ENCODE measurements at places on chromosomes 12 and 14.

- DNase-seq = no peak
Observed at GRCh38 chr14:52059649-52060048, 9.2 kb downstream of the NID2 start.

DNA sequence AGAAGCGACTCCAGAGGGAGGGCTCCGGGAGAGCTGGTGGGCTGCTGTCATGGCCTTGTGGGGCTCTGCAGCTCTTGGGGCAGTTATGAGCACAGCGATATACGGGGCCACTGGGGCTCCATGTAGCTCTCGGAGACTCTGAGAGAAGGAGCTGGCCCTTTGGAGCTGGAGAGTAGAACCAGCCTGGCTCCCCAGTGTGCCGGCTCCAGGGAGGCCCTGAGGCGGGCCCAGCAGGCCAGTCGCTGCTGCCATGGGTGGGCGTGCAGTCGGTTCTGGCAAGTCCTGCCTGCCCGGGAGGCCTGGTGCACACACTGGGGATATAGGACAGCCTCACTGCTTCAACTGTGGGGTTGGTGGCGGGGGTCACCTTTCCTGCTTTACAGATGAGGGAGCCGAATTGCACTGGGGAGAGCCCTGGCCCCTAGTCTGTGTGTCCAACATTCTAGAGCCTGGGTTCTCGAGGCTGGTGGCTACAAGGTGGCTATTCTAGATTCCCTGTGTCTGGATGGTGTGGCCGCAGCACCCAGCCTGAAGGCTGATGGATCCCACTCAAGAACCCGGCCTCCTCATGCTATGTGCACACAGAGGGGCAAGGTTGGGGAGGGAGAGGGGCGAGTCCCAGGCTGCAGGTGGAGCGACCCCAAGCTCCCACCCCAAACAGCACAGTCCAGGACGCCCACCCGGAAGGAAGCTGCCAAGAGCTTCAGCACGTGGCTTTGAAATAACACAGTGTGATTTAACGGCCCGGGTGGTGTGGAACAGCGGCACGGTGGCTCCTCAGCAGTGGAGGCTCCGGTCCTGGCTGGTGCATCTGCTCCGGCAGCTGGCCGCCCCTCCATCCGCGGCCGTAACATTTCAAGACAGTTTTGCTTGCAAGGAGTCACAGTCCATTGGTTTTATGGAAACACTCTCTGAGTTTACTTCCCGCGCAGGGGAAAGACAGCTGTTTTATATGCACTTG lies 188.3 kb upstream of the C14orf180 start:
- no peak for DNase-seq

- DNase-seq = no peak
Observed at GRCh38 chr12:87802721-87803011, 226.5 kb downstream of the C12orf50 start.

DNA sequence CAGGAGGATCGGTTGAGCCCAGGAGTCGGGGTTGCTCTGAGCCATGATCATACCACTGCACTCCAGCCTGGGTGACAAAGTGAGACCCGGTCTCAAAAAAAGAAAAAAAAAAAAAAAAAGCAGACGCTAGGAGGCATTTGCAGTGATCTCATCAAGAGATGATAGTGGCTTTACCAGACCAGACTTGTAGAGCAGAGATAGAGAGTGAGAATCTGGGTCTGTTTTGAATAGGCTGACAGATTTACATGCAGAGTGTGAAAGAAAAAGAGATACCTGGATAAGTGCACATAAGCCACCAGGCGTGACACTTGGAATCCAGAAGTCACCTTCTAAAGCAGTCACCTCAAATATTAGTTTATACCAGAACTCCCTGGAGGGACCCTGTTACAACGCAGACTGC lies 21.1 kb upstream of the FLRT2 start:
- DNase-seq = no peak

- DNase-seq = peak; percentile 78
Observed at GRCh38 chr12:53324113-53324778, 2.8 kb upstream of the AAAS start.

DNA sequence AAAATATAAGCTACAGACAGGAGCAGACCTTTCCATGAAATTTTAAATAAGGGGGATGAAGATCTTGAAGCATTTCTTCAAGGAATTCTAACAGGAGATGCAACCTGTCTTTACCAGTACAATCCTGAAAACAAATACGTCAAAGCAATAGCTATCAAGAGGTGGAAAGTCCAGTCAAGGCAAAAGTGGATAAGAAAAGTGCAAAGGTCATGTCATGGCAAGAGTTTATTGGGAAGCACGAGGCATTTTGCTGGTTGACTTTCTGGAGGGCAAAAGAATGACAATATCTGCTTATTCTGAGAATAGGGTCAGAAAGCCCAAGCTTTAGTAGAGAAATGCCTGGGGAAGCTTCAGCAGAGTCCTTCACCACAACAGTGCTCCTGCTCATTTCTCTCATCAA lies 34.3 kb upstream of the PRB4 start:
- DNase-seq = no peak

DNA sequence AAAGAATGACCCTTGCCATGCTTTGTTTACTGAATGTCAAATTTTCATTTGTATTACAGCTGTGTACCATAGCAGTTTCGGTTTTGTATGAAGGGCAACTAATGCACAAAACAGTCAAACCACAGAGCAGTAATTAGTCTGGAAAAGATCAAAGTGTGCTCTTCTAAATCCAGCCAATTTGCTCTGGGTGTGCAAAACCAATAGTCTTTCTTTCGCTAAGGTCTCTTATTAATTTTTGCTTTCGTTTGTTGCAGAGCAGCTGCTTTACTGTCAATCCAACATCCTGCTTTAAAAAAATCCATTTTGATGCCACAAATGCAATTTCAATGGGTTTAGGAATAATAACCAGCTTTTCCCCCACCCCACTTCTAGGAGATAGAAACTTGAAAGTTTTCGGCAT lies 114.2 kb downstream of the BRMS1L start:
- no peak for DNase-seq

DNA sequence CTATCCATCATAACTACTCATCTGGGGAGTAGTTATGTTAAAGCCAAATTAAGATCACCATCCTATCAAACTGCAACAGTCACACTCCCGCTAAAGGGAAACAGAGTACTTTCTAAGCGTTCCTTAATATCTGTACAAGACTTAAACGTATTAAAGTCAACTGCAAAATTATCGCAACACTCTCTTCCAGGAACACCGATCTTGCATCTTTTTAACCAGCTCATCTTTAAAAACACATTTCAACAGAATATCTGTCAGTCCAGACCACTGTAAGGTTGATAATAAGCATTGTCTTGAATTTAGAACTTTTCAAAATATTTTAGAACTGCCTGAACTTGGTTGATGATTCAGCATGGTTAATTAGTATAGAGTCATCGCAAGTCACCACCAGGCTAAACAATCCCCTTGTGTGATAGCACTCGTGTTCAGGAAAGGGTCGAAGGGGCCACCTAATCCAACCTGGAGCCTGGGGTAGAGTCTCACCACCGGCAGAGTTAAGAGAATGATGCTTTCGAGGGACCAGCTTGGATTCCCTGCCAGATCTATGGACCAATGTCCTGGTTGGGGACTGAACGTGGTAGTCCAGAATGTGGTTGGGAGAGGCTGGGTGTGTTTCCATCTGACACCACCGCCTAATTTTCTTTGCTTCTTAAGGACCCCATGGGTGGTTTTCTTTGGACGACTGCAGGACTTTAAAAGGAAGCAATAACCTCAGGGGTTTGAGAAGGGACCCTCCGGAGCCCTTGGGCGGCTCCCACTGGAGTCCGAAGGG lies 890 bp downstream of the SPTLC2 start:
- no peak for DNase-seq

- DNase-seq = peak; percentile 63
Observed at GRCh38 chr14:100440207-100440631, 117.1 kb downstream of the SLC25A47 start.

DNA sequence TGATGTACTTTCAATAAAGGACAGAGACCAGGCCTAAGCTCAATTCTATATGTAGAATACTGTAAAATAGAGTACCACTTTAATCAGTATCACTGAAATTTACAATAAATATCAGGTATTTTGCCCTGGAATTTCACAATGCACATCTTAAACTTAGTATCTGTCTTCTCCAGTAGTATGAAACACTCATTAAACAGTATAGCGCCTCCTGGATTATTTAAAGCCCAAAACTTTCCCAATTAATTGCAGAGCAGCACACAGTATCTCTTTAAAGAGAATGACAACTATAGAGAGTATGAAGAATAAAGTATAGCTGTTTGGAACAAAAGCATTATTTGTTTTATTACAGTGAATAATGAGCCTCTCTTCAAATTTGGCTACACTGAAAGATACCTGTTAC lies 80.2 kb downstream of the BHLHE41 start:
- DNase-seq = no peak

DNA sequence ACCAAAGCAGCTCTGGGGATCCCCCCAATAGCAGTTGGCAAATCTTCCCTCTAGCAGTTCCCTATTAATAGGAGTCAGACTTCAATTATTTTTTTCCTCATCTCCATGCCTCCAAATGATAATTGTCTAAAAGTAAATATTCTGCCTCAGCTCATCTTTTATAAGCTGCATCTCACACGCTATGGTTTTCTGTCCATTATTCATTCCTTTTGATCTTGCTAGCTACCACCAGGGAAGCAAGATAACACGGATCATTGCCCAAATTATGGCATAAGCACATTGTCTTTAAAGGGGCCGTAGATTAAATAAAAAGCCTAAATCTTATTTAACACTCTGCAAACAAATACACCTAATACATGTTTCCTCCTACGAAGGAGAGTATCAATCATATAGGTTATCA lies 670.8 kb upstream of the FLRT2 start:
- DNase-seq = no peak

GRCh38 chr12:55336002-55336401 lies 5.5 kb downstream of the OR6C3 start:
- DNase-seq = no peak

DNA sequence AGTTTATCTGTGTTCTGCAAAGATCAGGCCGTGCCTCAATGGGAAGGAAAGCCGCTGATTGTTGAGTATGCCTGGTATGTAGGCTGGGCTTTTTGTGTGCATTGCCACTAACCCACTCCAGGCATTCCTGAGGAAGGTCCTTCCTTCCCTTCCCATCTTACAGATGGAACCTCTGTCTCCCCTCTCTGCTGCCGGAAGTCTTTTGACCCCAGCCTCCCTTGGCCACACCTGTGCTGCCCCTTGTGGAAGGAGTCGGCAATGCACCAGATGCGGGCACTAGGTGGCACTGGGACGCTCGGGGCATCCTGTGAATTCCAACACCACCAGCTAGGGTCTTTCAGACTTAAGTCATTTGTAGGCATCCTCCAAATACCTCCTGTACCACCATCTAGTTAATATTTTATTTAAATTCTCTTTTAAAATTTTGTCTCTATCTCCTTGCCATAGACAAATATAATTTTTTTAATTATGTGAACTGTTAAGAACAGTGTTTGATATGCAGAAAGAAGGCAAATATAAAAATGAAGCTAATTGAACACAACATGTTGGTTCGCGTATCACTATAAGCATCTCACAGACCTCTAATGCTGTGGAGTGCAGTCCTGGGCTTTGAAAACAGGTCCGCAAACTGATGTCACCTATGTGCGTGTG lies 99.6 kb downstream of the RIN3 start:
- peak; percentile 62 for DNase-seq

- DNase-seq = no peak
Observed at GRCh38 chr14:81341781-81342180, 58.3 kb downstream of the STON2 start.

GRCh38 chr12:44465139-44465538 lies 411.0 kb downstream of the NELL2 start:
- DNase-seq = no peak
